ENCODE measurements at places on chromosomes 12 and 14.

DNA sequence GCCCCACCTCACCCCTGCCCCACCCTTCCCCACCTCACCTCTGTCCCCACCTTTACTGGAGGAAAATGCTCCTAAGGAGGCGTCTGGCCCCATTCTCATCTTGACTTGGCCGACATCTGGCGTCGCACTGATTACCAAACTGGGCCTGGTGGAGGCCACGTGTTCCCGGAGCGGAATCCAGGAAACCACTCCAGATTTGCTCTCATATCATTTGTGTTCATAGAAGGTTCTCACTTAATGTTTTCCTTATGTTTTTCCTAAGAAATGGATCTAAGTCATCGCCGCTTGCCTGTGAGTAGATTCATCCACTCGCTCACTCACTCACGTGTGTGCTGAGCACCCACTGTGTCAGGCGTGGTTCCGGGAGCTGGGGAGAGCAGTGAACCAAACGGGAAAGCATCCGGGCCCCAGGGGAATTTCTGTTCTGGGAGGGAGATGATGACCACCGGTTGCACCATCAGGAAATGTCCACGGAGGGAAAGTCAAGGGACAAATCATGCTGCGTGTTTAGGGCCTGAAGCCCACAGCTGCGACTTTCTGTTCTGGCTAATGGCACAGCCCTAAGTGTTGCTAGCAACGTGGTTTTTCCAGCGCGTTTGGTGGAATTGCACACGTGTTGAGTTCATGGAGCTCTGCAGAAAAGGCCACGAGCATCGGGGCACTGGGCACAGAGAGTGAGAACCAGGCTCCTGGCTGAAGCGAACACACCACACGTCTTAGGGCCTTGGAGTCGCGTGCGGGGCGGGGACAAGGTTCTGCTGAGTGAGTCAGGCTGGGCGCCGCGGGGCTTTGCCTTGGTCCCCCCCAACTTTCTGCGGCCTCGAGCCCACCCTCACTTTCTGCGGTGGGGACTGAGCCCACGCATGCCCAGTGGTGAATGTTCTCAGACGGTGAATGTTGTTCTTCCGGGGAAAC lies 57.7 kb downstream of the ADGRD1 start:
- no peak for DNase-seq

- no peak for DNase-seq
Measured at GRCh38 chr12:42396473-42397259, 70.7 kb downstream of the PPHLN1 start.

DNA sequence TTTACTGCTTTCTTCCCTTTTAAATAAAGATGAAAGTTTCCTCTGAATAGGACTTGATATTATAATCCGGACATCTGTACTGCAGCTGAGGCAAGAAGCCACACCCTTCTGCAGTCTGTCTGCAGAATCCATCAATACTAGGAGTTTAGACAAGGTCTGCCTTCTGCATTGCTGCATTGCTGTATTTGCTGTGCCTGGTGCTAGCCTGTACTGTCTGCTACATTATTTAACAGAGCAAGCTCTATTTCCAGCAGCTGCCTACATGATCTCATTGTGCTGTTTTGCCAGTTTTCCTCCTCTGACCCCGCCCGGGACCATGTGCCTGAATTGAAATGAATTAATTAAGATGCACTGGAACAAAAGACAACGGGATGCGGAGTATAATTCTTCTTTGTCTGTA lies 1.7 kb downstream of the TUBA1A start:
- peak; percentile 34 for DNase-seq

GRCh38 chr12:79482921-79483320 lies 207.8 kb downstream of the PAWR start:
- DNase-seq = no peak

GRCh38 chr12:27627123-27627852 lies 69.0 kb upstream of the REP15 start:
- DNase-seq = no peak

- DNase-seq = peak; percentile 12
Measured at GRCh38 chr12:52307836-52308805, 13.1 kb downstream of the KRT83 start.

GRCh38 chr12:3293446-3294161 lies 197.4 kb upstream of the PRMT8 start:
- DNase-seq = no peak

GRCh38 chr12:87925021-87925420 lies 104.2 kb downstream of the C12orf50 start:
- no peak for DNase-seq

DNA sequence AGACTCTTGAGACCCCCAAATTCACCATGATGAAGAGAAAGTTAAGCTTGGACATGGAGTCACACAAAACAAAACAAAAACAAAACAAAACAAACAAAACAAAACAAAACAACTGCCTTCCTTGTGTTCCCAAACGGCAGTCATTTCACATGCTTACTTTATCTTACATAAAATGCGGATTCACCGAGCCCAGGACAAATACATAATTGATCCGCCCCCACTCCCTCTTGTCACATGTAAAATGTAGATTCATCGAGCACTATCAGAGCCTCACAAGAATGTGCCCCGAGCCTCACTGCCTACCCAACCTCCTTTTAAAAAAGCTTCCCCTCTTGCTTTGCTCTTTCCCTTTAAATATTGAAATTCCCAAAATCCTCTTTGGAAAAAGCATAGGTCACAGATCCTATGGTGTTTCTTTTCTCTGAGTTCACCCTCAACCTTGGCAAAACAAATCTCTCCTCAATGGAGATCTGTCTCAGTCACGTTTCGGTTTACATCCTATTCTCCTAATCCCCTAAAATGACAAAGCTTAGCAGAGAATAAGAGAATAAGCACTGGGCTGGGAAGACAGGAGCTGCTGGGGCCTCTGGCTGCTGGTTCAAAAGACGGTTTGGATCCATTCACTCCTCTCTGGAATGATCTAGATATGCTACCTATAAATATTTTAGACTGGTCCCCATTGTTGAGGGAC lies 83.7 kb downstream of the NINJ2 start:
- no peak for DNase-seq

GRCh38 chr12:31560516-31560915 lies 30.4 kb downstream of the DENND5B start:
- no peak for DNase-seq

DNA sequence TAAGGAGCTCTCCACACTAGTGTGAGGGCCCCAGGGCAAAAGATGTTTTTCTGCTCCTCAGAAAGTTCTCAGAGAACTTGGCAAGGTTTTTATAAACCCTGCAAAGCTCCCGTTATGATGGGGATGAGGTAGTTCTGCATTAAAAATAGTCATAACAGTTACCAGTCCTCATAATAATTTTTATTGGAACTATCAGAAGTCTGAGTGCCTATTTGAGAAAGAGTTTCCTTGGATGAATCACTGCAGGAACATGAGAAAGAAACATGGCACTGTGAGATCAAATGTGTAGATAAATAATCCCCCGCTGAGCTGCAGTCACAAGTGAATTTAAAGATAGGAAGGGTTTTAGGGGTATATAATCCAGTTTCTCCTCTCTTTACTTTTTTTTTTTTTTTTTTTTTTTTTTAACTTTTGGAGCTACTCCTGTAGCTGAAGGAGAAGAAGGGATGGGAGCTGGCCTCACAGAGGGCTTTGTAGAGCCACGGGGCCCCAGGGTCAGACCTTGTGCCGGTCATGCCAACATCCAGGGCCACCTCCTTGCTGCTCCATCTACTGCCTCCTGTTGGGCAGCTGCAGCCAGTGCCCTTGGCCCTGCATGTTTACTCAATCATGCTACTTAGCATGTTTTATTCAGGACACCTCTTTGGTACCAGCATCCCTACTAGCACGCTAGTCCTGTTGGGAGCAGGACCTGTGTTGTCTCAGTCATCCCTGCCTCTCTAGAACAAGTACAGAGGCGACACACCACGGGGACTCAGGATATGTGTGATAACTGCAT lies 39.5 kb downstream of the EVL start:
- no peak for DNase-seq

DNA sequence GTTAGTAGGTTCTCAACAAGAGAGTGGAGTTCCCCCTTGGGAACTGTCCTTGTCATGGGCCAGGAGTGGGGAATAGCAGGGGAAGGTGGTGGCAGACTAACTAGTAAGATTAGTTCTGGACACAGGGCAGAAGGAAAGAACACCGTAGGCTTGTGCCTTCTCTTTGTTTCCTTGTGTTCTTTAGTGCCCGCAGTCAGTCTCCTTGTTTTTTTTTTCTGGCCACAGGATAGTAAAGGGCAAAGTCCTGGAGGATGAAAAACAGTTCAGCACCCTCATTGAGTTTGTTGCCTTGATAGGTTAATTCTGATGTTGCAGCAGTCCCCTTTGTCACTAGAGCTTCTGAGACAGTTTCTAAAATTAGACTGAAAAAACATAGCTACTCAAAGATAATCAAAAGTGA lies 8.4 kb downstream of the PEX5 start:
- DNase-seq = no peak

GRCh38 chr12:88544991-88545980 lies 35.0 kb downstream of the KITLG start:
- no peak for DNase-seq

DNA sequence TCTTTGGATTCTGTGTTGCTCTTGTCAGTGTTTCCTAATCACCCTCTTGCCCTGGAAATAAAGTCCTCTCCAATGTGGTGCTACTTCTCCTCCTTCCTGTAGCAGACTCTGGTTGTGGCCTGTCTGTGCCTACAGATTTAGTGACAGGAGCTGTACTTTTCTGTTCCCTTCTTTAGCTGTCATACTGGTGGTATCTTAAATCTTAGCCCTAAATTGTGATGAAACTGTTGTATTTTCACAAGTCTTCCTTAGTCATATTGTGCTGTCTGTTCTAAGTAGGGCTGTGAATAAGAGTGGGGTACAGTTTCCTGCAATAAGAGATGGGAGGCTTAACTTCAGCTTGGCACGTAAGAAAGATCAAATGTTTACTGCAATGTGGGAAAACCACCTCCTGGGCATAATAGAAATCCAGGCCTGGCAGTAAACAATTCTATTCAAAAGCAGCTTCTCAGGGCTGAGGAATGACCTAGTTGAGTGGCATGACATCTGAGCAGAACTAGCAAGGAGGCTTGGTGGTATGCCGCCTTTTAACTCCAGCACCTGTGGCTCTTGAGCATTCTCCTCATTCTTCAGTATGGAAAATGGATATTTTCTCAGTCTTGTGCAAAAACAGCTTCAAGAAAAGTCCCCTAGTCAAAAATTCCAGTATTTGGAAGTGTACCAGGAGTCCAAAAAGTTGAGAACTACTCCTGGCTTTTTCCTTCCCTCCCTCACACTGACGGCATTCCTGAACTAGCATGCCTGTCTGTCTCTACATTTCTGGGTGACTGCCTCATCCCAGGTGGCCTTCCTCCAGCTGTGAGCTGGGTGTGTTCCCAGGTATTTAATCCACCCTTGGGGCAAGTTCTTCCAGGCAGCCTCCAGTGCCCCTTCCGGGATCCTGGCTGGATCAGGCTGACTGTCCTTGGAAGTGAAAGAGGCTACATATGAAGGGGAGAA lies 19.5 kb downstream of the ANO6 start:
- no peak for DNase-seq

DNA sequence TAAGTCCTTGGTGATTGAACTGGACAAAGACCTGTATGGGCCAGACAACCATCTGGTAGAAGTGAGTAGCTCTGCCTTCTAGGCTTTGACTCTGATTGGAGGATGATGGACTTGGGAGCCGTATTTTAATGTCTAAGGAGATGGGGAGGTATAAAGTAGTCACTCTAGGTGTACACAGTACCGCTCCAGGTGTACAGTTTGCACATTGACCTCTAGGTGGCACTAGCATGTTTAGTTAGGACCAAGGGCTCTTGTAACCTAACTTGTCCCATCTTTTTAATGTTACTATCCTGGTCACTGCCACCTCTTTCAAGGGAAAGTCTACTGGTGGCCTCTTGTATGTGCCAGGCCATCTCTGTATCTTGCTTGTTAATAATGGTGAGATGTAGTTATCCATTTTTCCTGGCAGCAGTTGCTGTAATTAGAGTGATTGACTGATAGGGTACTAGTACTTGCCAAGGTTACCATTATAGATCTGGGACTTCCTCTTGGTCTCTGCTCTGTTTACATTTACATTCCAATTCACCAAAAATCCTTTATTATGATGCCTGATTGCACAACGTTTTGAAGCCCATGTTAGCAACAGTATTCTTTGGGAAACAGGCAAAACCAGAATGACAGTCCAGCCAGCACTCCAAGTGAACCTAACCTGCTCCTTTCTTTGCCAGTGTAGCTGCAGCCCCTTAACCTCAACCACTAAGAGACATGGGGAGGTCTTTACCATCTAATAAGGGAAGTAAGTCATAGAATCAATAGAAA lies 3.6 kb downstream of the SMARCD1 start:
- DNase-seq = peak; percentile 75

GRCh38 chr12:195951-196350 lies 18.0 kb downstream of the SLC6A12 start:
- DNase-seq = no peak

DNA sequence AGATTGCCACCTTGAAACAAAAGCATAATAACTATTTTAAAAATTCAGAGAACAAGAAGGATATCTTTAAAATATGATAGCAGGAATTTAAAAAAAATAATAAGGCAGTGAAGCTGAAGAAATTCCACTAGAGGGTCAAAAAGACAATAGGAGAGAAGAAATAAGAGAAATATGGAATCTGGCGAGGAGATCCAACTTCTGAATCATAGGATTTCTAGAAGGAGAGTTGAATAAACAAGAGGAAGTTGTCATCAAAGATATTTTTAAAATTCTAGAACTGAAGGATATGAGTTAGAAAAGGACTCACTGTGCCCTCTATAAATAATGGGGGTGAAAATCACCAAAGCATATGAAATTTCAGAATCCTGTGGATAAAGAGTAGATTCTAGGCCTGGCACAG lies 26.8 kb upstream of the TOMM20L start:
- no peak for DNase-seq

DNA sequence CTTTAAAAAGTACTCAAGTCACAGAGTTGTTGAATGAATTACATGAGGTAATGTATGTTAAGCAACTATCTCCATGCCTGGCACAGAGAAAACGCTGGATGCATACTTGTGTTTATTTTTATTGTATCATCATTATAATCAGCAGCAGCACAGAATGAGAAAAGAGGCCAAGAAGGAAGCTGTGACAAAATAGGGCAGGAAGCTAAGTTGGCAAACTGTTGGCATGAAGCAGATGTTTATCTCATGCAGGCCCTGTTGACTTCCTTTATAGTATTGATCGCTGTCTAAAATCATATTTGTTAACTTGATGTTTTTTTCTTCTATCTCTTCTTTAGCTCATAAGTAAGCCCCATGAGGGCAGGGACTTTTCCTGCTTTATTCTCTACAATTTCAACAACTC lies 466.6 kb downstream of the TRHDE start:
- DNase-seq = no peak

DNA sequence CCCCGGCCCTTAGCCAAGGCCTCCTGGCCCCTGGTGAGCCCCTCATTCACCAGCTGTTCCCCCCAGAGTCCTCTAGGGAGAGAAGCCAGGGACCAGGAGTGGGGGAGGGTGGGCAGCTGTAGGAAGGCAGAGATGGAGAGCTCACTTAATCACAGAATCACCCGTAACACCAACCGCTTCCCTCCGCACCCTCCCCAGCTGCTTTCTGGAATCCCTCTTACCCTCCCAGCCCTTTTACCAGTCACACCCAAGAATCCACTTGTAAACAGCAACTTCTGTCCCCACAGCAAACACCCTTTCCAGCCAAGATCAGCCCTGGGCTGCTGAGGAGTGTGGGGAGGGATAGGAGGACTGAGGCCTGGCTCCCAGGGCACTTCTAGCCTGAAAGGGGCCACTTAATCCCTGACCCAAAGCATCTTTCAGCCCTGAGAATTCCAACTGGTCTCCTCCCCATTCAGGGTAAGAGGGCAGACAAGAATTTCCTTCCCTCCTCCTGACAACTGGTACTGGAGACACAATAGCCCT lies 18.8 kb downstream of the NCKAP5L start:
- DNase-seq = no peak

All from CD4-positive, alpha-beta T cell treated with Interleukin-10 for 1 hour (primary cell).